Activated CD4-positive, alpha-beta T cell treated with anti-CD3 and anti-CD28 coated beads, Interleukin-2, amount 10 ng/mL, durations not matched to agents 24 days and 14 days (primary cell): ENCODE measurements at places on chromosomes 2 and 18. TPM values are rescaled to one million over a fixed set of nuclear protein-coding genes. Genes with fewer than 3 reads are reported as not detected.

Gene C18orf54
- 10.9 and 12.8 TPM in 2 replicates for total RNA-seq

Gene CCDC88A
- 9.5 and 9.8 TPM in 2 replicates for total RNA-seq

Gene CXCR1
- not detected in 2 replicates for total RNA-seq

Gene KIF3C
- 6.2 and 6.7 TPM in 2 replicates for total RNA-seq

Gene PAX8
- total RNA-seq, result 0.45 and 0.77 TPM in 2 replicates

Gene PRLH
- total RNA-seq, result not detected in 2 replicates

Gene IL37
- total RNA-seq, result not detected in 2 replicates

Gene HMSD
- total RNA-seq, result 16.8 and 25.0 TPM in 2 replicates

Gene OR6B2
- not detected in 2 replicates for total RNA-seq

Gene NT5DC4
- total RNA-seq, result 0.24 TPM in 1 of 2 replicates, not detected in the other

Gene PMAIP1
- 52.5 and 54.6 TPM in 2 replicates for total RNA-seq

Gene SLC38A11
- total RNA-seq, result not detected in 2 replicates

Gene POTEI
- total RNA-seq, result not detected in 2 replicates

Gene LRP2
- 0.09 and 0.28 TPM in 2 replicates for total RNA-seq

DNA sequence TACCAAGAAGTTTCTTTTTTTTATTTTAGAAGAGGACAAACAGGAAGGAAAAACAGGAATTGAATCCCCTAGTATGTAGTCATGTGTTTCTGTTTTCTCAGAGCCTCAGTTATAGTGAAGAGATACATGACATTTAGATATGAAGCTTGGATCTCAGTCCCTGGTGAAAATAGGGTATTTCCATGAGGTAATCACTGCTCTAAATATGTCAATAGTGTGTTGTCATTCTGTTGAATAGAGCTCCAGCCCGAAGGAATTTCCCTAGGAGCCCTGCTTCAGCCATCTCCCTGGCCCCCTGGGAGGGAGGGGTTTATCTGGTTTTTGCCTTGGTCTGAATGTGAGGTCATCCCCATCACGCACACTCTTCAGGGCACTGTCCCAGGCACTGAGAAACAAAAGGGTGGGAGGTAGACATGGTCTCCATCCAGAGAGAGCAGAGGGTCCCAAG is 47.1 kb upstream of the REL start:
- no peak for DNase-seq

DNA sequence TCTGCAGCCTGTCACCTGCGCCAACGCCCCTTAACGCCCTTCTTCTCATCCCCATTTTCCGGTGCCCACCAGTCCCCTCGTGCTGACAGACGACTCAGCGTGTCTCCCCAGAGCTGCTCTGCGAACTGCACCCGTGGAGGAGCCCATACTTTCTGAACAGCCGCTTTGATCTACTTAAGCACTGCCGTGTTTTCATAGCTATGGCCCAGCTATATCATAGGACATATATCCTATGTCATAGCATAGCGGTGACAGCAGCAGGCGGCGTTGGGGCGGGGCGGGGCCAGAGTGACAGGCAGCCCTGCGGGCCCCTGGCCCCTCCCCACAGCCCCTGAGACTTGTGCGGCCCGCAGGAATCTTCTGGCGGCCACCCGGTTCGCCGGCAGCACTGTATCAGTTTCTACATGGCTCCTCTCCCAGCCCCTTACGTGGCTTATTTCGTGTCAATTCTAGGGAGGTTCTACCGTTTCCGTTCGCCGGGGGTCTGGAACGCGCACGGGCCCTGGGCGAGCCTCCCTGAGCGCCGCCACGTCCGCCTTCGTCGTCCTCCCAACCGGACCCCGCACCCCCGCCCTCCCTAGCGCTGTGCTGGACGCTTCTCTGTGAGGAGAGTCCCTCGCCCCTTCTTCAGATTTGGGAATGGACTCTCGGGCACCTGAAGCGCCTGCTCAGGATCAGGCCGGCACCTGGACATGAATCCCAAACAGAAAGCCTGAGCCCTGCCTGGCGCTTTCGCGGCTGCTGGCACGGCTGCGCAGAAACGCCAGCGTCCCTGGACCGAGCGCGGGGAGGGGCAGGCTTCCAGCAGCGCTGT is 35.4 kb downstream of the PTPN18 start:
- DNase-seq, result peak; percentile 92

DNA sequence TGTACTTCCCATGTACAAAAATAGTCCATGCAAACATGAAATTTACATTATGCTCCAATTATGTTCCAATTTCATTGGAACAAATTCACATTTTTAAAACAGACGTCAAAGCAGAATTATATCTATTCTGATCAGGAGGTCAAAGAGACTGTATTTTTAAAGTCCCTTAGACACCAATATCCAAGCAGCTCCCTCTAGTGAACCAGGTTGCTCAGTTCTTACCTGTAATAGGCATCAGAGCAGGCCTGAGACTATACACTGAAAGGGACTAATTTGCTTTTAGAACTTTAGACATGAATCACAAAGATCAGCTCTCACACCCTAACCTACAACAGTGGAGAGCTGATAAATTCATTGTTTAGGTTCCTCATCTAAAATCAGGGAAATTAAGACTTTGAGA is 273.9 kb downstream of the MBD2 start:
- no peak for DNase-seq

GRCh38 chr2:241129086-241129871 is 20.0 kb downstream of the PASK start:
- no peak for DNase-seq

GRCh38 chr2:70537840-70538239 is 15.8 kb downstream of the TGFA start:
- DNase-seq, result no peak

GRCh38 chr2:43078781-43079755 is 147.3 kb downstream of the ZFP36L2 start:
- DNase-seq, result no peak

DNA sequence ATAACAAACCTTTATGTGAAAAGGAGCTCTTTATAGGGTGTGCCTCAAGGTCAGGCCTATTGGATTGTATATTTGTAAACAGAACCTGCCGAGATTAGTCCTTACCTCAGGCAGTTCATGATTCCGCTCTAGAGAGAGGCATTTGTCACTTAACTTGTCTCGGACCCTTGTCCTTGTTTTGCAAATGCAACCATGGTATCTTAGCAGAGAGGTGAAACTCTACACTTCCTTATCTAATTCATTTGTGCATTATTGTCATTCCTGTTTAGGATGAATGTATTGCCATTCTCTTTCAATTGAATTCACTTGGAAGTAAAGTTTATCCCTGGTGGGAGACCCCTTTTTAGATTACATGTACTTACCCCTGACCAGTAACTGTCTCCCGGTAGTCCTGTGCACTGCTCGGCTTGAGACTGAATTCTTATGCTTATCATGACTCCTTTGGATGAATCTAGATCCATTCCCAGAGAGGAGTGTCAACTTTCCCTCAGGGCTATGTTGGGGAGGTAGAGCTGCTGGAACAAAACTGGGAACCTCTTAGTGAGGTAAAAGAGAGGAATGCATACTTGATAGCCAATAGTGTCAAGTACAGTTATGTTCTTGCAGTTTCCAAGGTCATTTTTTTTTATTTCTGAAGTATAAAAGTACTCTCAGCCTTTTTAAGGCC is 46.6 kb downstream of the SGPP2 start:
- DNase-seq, result no peak

DNA sequence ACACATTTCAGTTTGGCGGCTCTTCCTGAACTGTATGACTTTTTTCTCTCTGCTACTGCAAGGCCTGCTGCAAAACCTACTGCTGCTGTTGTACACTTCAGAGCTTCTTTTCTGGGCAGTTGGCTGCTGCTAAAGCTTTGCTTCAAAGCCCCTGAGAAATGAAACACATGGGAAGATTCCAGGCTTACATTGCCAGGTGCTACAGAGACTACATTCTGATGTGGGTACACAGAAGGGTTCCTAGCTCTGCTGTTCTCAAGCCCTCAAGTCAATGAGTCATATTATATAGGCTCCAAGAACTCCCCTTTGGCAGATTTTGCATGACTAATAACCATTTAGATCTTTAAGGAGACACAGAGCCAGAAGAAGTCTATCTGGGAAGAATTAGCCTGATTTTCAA is 12.9 kb upstream of the PGAP1 start:
- DNase-seq, result no peak

- peak; percentile 43 for DNase-seq
These were observed 28.9 kb downstream of the PRKRA start for GRCh38 chr2:178422097-178422496.

GRCh38 chr2:12119841-12120240 is 373.4 kb downstream of the LPIN1 start:
- DNase-seq, result no peak

DNA sequence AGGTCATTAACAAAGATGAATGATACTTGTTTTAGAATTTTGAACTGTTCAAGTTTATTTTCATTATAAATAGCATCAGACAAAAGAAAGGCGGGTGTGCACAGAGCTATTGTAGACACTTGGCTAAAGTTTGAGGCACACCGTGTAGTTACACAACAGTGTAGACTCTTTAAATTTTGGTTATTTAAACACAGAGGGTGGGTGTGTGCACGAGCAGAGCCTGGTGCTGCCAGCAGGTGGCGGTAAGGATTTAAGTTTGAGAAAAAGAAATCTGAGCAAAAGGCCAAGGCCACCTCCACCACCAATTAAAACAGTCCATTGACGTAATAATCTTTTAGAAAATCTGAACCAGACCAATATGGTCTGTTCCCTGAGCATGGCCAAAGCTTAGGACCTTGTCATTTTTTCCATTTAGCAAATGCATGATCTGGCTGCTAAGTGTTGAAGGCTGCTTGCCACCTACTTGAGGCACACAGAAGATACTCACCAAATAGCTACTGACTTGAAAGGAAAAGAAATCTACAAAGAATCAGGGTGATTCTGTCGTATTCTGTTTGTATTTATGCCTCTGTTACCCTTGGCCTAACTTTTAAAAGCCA is 14.3 kb downstream of the COPS7B start:
- peak; percentile 84 for DNase-seq

GRCh38 chr18:70359071-70359470 is 70.2 kb downstream of the SOCS6 start:
- no peak for DNase-seq

GRCh38 chr2:20524412-20525040 is 77.7 kb downstream of the RHOB start:
- DNase-seq, result no peak

DNA sequence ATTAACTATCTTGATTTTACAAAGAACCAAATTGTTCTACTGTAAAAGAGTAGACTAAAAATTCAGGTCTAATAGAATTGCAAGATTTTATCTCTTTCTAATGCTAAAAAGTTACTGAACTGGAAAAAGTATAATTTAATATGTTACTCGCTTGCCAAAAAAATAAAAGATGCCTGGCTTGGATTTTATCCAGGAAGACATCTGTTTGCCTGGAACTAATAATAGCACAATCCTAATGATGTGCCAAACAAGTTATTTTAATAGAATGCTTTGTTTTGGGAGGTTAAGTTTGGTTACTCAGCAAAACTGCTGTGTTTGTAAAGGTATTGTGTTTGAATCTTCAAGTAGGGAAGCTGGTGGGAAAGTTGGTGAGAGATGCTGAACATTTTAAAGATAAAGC is 19.4 kb upstream of the ZSWIM2 start:
- DNase-seq, result no peak

DNA sequence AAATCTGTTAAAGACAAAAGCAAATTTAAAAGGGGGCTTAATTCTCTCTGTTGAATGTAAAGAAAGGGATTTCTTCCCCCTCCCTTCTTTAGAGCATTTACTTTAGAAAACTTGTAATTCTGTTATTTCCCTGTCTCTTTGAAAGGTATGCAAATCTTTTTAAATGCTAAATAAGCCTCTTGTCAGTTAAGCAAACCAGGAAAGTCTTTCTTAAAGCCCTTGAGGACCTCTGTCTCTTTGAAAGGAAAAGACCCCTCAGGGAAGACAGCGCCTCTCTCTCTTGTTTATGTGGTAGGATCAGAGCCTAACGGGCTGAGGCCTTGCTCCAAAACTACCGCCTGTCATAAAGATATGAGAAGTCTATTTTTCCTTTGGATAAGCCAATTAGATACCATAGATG is 139.9 kb upstream of the CDH7 start:
- no peak for DNase-seq

- peak; percentile 69 for DNase-seq
These were observed 23.3 kb downstream of the KLF7 start for GRCh38 chr2:207142461-207142860.

- no peak for DNase-seq
These were observed 18.6 kb downstream of the BUB1 start for GRCh38 chr2:110659248-110659647.

- no peak for DNase-seq
These were observed 67.3 kb upstream of the CSRNP3 start for GRCh38 chr2:165402162-165402561.

GRCh38 chr18:57447154-57447621 is 12.0 kb downstream of the ONECUT2 start:
- peak; percentile 75 for DNase-seq

- no peak for DNase-seq
These were observed 50.1 kb upstream of the SPTBN1 start for GRCh38 chr2:54406031-54406430.

GRCh38 chr2:239220341-239220740 is 180.5 kb downstream of the HDAC4 start:
- DNase-seq, result no peak

DNA sequence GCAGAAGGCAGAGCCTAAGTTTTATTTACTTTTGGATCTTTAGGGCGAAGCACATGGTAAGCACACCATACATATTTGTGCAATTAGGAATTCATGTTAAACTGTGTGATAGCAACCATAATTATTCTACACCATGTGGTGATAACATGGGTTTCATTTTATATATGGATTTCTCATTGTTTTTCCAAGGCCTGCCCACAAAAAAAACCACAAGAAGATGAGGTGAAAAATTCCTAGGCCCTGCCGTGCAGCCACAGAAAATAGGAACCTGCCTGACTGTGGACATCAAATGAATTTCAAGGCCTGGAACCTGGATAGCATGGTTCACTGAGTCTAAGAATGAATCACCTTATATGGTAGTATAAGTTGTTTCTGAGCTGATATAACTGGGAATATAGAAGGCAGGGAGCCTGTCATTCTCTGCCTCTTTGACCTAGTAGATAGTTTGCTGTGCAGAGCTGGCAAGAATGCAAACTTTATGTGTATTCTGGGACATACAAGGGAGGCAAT is 22.4 kb upstream of the SSB start:
- no peak for DNase-seq

GRCh38 chr2:210428393-210429179 is 48.0 kb downstream of the LANCL1 start:
- no peak for DNase-seq

DNA sequence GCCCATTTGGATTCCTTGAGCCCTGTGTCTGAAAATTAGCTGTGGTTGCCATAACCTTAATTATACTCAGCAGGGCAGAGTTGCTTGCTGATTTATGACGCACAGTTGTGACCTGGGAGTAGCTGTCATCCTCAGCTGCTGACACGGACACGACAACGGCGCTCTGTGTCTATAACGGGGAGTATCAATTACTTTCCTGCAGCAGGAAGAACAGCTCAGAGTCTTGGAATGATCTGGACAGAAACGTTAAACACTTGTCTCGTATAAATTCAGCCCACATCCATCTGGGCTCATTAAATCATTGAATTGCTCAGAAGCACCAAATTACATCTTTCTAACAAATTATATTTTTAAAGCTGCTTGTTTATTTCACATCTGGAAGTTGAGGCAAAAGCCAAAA is 116.3 kb downstream of the SEPTIN10 start:
- no peak for DNase-seq

- no peak for DNase-seq
These were observed 20.0 kb downstream of the DAPL1 start for GRCh38 chr2:158815166-158815565.

GRCh38 chr2:113962692-113963480 is 73.0 kb downstream of the ACTR3 start:
- no peak for DNase-seq

GRCh38 chr2:178128836-178129630 is 16.8 kb downstream of the RBM45 start:
- no peak for DNase-seq

GRCh38 chr2:174280596-174280995 is 32.3 kb upstream of the OLA1 start:
- DNase-seq, result no peak
